ENCODE measurements at places on chromosomes 4 and X.

GRCh38 chr4:622996-623913, 2.1 kb upstream of the PDE6B start:
- no peak for DNase-seq

DNA sequence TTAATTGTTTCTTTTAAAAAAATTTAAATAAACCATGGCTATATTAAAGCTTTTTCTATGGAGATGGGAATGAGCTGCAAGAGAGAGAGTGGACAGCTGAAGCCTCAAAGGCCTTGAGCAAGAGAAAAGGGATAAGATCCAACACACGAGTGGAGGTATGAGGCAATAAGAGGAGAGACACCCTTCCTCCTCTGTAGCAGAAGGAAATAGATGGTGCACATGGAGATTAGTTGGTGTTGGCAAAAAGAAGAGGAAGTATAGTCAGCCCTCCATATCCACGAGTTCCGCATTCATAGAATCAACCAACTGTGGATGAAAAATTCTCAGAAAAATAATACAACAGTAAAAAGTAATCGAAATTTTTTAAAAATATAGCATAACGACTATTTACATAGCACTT, 3.2 kb downstream of the CXorf38 start:
- DNase-seq, result no peak

GRCh38 chr4:185004562-185005218, 13.6 kb upstream of the HELT start:
- DNase-seq, result peak; percentile 44

- DNase-seq, result peak; percentile 75
These were observed 9.9 kb downstream of the TNIP2 start for GRCh38 chr4:2745981-2746806.

DNA sequence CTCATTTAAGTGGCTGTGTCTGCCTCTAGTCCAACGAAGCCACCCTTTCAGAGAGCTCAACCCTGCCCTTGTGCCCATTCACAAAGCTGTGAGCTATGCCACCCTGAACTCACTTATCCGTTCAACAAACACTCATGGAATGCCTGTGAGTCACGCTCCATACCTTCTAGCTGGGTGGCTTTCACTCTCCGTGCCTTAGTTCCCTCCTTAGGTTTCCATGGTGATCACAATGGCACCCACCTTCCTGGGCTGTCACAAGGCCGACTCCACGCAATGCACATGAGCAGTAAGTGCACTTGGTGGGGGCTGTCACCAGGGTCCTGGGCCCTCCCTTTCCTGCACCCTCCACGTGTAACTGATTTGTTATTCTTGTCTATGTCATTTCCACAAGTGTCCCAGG, 37.2 kb upstream of the PPP2R2C start:
- peak; percentile 58 for DNase-seq

DNA sequence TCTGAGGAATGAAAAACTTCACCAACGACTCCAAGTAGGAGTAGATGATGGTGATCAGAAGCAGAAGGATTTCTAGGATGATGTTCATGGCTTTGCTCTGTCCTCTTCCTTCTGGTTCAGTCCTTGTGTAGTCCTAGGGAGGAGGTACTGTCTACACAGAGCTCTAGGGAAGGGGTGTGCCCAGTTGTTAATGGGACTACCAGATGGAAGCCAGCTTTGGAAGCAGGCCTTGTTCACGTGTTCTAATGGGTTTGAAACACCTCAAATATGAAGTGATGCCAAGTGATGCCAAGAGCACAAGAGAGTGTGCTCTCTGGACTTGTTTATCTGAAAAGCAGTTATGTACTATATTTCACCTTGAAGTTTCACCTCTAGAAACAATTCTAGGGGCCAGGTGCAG, at the start of gene HSD17B13:
Gene HSD17B13, minus strand, starts transcription at position 129 of the 400 bp plus-strand sequence. Its CDS starts 41 bp downstream, at position 88.
- DNase-seq, result no peak

GRCh38 chr4:167779864-167780263, 312.5 kb upstream of the ANXA10 start:
- DNase-seq, result no peak

- DNase-seq, result peak; percentile 36
These were observed 64.3 kb upstream of the CCDC160 start for GRCh38 chrX:134172588-134173259.

DNA sequence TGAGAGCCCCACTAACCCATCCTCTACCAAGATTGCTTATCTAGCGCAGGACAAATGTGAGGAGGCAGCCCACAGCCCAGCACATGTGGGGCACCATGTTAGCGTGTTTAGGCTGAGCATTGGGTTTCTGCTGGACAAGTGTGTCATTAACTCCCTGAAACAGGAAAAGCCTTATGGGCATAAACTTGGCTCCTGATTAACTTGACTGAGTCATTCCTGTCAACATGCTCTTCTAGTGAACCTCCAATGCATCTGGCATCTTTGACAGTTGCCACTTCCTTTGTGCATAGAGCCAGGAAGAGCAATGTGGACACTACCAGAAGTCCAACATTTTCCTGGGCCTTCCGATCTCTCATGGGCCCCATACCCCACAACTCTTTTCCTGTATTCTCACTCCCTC, 2.5 kb downstream of the SPIN2A start:
- DNase-seq, result no peak

DNA sequence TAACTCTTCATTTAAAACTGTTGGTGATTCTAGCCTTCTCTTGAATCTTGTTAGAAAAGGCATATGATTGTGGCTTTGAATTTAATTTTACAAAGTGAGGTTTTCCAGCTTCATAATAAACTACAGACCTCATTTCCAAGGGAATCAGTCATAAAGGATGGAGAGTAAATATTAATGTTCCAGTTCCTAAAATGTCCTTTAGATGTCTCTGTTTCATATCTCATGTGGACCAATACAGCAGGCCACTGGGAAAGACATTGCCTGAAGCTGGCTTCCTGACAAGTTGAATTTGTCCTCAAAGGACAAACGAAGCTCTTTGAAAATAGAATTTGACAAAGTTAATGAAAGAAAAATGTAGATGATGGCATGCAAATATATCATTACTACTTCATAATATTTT, 125.4 kb downstream of the ZNF330 start:
- DNase-seq, result peak; percentile 73

- no peak for DNase-seq
These were observed 176.2 kb upstream of the TACR3 start for GRCh38 chr4:103895876-103896465.

DNA sequence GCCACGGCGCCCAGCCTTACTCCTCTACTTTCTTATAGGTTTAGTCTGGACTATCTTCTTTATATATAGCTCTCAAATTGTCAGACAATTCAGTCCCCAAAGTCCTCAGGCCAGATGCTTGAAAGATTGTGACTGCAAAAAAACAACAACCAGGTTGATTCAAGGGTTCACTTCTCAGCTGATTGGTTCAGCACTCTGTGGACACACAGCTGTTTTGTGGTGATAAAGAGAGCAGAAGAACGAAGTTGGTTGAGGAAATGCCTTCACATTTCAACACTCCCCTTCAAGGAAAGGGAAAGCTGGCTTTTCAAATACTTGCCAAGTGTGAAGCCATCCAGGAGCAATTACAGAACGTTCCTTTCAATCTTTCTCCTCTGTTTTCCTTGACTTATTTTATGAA, 166.8 kb downstream of the SHROOM3 start:
- peak; percentile 52 for DNase-seq

GRCh38 chr4:94159790-94160189, 47.9 kb upstream of the SMARCAD1 start:
- DNase-seq, result no peak

- no peak for DNase-seq
These were observed 10.8 kb upstream of the HADH start for GRCh38 chr4:107978716-107979451.

DNA sequence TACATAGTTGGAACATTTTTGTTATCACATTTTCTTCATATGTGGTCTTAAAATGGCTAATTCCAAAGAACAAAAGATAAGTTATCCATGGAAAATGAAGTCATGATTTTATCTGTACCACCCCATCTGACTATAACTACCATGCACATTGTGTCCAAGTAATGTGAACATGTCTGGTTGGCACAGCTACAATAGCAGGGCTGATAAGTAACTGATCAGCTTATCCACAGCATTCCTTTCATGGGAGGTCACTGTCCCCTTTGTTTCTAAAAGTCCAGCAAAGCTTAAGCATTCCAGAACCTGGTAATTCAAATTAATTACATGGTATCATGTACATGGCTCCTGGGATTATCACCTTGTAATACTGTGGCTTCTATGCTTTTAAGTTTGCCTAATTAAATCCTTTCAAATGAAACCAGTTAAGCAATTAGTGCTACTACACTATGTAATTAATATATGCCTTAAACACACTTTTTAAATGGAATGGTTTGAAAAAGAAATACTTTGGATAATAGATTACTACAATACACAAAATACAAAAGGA, 21.1 kb upstream of the SORBS2 start:
- peak; percentile 77 for DNase-seq

- no peak for DNase-seq
These were observed 27.6 kb downstream of the MCF2 start for GRCh38 chrX:139680356-139680755.

DNA sequence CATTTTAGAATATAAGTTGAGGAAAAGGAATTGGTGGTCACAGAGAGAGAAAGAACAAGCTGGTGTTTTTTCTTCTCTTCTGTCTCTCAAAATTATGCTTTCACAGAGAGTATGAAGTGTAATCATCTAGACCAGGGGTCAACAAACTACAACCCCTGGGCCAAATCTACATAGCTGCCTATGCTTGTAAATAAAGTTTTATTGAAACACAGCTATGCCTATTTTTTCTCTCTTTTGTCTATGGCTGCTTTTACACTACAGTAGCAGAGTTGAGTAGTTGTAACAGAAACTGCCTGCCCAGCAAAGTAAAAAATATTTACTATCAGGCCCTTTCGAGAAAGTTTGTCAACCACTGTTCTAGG, 6.7 kb upstream of the FAM9C start:
- DNase-seq, result no peak

GRCh38 chr4:7124689-7125442, 57.0 kb upstream of the GRPEL1 start:
- peak; percentile 85 for DNase-seq

DNA sequence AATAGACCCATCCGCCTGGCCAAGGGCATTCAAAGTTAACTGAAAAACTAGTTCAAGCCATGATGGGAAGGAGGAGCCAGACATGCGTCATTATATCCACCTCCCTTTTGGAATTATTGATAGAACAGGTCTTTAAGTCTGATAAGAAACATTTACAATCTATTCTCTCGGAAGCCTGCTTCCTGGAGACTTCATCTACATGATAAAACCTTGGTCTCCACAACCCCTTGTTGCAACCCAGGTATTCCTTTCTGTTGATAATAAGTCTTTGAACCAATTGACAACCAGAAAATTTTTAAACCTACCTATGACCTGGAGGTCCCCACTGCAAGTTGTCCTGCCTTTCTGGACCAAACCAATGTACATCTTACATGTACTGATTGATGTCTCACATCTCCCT, 451.3 kb downstream of the NAF1 start:
- DNase-seq, result no peak

GRCh38 chr4:111880116-111880515, 265.1 kb upstream of the FAM241A start:
- DNase-seq, result no peak

DNA sequence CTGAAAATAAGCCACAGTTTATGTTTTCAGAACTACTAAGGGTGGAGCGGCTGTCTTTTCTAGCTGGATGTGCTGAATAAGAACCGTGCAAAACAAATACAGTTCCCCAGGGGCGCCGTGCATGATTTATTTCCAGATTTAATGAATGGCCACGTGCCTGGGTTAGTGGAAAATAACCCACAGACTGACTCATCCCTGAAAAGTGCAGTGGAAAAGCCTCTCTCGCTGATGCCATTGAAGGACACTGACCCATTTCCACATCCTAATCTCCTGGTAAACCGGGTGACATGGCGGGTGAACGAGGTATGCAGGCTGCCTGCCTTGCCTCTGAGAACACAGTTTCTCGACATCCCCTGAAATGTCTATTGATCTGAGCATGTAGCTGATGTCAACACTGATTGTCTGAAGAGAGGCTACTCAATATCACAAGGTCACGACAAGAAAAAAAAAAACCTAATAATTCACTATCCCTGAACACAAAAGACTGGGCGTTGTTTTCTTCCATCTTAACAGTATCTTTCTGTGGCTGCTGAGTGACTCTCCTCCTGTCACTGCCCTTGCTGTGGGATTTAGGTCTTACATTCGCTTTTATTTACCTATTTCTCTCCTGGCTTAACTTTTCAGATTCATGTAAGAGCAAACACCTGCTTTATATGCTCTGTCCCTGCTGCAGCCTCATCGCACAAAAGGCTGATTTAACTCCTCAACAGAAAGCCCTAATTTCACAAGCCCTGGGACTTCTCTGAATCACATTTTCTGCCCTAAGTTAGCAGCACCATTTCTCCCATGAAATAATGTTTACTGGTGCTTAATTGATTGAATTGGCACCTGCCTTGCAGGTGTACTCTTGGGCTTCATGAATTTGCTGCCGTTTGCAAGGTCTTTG, 76.9 kb upstream of the SCOC start:
- DNase-seq, result peak; percentile 82
